ENCODE measurements at places on chromosomes 11 and 22. TPM values are rescaled to one million over a fixed set of nuclear protein-coding genes. Genes with fewer than 3 reads are reported as not detected.

- DNase-seq = no peak
Measured at GRCh38 chr22:45087802-45088201, 75.9 kb upstream of the NUP50 start.

DNA sequence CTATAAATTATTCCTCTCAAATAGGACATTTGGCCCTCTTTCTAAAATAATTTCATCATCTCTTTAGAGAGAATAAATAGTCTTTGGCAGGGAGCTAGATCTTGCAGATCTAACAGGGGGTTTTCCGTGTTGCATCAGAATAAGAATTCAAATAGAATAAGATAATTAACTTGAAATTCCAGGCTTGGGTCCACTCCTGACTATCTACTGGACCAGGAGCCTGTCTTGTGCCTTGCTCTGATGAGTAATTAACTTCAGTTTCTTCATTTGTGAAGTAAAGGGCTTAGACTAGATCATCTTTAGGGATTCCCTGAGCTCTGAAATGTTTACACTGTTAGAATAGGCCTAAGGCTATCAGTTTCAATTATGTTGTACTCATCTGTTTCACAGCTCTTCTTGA lies 23.5 kb upstream of the TMEM123 start:
- DNase-seq = no peak

MMP13 gene
- not detected for total RNA-seq

SAA1 gene
- not detected for total RNA-seq
